ENCODE measurements at places on chromosomes 7 and 10. TPM values are rescaled to one million over a fixed set of nuclear protein-coding genes. Genes with fewer than 3 reads are reported as not detected.

GRCh38 chr7:130909161-130909836, 175.3 kb upstream of the KLF14 start:
- no peak for DNase-seq

GRCh38 chr10:7272008-7272407, 138.8 kb downstream of the SFMBT2 start:
- DNase-seq, result no peak

- DNase-seq, result no peak
Observed at GRCh38 chr10:6702030-6702429, 122.0 kb upstream of the PRKCQ start.

GRCh38 chr7:106795877-106796231, 69.2 kb upstream of the PIK3CG start:
- no peak for DNase-seq

DNA sequence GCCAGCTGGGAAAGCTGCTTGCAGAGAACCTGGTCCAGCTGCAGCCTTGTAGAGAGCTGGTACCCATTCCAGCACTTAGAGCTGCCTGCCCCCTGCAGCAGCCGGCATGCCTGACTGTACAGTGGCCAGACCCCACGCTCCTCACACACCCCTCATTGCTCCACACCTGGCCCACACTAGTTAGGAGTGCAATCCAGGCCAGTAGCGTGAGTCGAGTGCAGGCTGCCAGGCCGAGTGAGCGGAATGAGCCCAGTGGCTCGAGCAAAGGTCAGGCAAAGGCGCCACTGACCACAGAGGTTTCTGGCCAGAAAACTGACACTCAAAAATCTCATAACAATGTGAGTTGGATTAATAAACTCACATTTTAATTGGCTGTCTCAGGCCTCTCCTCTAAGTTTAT, 921.7 kb upstream of the KCND2 start:
- no peak for DNase-seq

DNA sequence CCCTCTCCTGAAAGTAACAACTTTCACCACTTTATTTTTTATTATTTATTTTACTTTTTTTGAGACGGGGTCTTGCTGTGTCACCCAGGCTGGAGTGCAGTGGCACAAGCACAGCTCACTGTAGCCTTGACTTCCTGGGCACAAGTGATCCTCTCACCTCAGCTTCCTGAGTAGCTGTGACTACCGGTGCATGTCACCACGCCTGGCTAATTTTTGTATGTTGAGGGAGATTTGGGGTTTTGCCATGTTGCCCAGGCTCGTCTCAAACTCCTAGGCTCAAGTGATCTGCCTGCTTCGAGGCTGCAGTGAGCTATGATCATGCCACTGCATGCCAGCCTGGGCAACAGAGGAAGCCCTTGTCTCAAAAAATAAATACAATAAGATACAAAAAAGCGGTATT, 14.9 kb upstream of the SLIT1 start:
- no peak for DNase-seq

GRCh38 chr7:113504691-113505090, 386.3 kb upstream of the SMIM30 start:
- no peak for DNase-seq

GRCh38 chr10:23999445-23999844, 209.5 kb upstream of the KIAA1217 start:
- no peak for DNase-seq

- DNase-seq, result no peak
Observed at GRCh38 chr7:71251706-71252105, 119.8 kb downstream of the GALNT17 start.

DNA sequence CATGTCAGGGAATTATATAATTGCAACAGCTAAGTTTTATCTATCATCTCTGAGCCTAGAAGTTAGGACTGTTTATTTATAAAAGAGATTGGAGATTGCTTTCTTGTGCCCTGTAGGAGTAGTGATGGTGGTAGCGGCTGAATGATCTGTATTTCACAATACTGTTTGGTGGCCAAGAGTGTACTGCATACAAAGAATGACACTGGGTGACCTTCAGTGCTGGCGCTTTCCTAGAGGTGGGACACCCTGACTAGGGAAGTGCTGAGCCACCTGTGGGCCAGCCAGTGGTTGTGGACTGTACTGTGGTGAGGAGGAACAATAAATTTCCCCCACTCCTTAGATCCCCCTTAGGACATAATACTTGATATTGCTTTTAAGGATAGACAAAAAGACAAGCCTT, 53.0 kb downstream of the COPG2 start:
- DNase-seq, result no peak

- no peak for DNase-seq
Observed at GRCh38 chr10:6813856-6814255, 233.8 kb upstream of the PRKCQ start.

DNA sequence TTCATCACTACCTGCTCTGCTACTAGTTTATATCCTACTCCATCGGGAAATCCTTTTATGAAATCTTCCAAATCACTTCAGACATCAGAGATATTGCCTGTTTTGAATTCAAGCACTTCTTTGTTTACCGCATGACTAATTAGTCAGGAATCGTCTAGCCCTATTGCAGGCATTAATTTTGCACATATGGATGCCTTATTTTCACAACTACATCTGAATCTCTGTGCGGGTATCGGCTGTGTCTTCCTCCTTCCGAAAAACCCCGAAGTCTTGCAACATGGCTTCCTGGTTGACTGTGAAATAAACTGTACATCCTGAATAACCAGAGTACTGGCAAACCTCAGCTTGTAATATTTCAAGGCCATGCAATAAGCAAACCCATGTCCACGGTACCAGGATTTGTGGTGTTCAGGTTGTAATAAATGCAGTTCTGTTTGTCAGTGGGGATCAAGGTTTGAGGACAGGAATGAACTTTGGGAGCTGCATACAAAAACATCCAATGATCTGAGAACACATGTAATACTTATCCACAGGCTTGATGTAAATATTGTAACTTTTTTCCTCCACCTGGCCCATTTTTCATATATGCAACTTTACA, 642.1 kb downstream of the PARD3 start:
- no peak for DNase-seq

DNA sequence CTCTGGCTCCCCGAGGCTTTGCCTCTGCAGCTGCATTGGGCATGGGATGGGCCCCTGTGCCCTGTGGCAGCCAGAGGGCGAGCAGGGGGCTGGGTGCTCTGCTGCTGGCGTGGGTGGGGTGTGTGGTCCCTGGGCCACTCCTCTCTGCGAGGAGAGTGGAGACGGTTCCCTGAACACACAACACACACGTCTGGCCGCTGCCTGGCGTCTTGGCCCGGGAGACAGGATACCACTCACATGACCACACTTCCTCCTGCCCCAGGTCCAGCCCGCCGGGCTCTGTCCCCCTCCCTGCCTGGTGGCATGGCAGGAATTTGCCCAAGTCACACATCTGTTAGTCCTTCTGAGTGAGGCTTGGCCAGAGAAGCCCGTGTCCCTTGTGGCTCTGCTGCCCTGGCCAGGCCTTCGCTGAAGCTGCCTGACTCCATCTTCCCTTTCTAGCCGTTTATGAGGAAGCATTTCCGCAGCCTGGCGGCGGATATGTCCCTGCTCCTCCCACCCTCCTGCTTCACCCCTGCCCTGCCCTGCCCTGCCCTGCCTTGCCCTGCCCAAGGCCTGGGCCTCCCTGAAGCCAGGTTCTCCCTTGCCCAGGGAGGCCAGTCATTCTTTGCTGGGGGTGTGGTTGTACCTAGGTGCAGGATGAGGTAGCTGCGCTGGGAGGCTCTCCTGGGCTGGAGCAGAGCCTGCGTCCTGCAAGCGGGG, 3.0 kb downstream of the BRI3 start:
- DNase-seq, result peak; percentile 90

GRCh38 chr7:32018845-32019578, 51.2 kb downstream of the PDE1C start:
- DNase-seq, result no peak

- no peak for DNase-seq
Observed at GRCh38 chr7:20284003-20284770, 46.5 kb upstream of the ITGB8 start.

DNA sequence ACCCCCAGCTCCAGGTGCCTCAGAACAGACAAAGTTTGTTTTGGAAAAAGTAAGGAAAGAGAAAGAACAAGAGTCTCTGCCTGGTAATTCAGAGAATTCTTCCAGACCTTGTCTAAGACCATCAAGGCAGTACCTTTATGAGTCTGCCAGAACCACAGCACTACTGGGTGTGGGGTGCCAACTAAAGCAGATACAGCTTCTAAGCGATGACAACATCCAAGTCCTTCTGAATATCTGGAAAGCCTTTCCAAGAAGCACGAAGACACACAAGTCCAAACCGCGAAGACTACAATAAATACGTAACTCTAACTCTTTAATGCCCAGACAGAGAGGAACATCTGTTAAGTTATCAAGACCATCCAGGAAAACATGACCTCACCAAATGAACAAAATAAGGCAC, 94.3 kb downstream of the SIRT1 start:
- no peak for DNase-seq

DNA sequence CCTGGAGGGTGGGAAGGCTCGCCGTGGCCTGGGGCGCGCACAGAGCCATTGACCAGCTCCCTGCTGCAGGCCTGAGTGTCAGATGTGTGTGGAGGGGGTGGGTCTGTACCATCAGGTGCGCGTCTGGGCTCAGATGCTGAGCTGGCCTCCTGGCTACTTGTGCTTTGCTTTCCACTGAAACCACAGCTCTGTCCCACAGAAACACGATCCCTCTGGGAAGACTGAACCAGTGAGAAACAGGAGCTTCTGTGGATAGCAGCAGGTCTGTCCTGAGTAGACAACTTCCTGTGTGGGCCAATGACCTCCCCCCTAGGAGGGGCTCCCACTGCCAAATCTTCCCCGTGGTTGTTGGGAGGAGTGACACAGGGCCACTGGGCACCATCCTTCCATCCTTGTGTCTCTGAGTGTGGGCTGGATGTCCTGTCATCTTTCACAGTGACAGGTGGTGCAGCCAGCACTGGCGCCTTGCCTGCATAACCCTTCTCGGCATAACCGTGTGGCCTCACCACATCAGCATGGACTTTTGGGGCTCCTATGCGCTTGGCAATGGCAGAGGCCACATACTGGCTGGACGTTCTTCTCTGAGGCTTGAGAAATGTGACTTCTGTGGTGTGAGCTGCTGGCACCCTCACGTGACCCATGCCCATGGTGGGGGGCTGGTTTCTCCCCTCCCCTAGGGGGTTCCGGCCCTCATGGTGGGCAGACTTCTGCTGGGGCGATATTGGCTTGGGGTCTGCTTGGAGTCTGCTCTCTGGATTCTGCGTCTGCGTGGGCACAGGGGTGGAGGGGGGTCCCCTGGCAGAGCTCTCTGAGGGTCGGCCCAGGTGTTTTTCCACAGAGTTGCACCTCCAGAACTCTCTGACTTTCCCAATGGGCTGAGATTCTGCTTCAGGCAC, 245.5 kb upstream of the GRB10 start:
- DNase-seq, result no peak

DNA sequence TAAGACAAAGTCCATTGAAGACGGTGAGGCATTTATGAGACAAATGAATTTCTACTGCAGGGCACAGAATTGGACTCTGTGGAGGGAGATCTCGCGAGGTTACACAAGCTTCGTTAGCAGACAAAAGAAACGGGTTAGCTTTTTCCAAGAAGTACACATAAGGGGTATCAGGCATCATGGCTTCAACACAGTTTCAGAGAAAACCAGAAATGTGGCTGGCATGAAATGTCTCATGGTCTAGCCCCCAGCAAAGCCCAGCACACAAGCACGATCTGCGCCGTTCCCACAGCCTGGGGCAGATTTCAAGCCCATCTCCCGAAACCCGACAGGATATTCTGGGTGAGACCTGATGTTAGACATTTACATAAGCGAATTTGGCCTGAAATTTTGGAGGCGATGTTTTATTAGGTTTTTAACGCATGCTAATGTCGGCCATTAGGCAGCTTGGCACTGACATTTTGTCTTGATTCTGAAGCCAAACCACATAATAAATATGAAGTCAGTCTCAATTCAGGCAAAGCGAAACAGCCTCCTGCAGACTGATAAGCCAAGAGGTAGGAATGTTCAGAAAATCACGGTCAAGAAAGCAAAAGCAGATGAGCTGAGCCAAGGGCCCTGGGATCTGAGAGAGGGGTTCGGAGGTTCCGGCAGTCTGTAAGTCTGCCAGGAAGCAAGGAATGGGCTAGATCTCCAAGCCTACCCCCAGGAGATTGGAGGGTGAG, 240.5 kb downstream of the PRPF18 start:
- no peak for DNase-seq

DNA sequence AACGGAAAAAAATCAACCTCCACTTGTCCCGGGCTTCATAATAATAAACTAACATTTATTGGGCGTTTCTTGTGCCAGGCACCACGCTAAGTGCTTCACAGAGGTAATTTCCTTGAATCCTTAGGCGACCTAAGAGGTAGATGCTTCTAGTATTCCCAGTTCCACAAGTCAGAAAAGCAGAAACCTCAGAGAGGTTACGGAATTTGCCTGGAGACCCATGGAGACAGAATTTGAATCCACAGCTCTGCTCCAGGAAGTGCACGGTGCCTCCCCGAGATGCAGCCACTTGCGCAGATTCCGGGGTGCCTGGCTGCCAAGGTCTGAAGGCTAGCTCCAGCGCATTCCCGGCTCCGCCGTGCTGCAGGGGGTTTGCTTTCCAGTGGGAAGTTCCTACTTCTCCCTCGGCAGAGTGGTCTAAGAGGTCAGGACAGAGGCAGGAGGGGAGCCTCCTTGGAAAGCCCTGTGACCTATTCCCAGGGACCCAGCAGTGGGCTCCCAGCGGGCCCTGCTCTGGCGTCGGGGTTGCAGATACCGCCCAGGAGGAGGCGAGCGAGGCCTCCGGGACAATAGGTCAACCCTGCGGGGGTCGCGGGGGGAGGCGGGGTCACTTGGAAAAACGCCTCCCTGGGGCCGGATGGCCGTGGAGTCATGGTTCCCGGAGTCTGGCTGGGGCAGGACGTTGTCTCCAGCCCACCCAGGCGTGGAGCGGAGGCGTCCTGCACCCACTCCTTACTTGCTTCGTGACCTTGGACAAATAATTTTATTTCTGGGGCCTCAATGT, 10.1 kb upstream of the NKX2-3 start:
- DNase-seq, result no peak

- DNase-seq, result no peak
Observed at GRCh38 chr7:22204312-22204711, 152.6 kb downstream of the RAPGEF5 start.

DNA sequence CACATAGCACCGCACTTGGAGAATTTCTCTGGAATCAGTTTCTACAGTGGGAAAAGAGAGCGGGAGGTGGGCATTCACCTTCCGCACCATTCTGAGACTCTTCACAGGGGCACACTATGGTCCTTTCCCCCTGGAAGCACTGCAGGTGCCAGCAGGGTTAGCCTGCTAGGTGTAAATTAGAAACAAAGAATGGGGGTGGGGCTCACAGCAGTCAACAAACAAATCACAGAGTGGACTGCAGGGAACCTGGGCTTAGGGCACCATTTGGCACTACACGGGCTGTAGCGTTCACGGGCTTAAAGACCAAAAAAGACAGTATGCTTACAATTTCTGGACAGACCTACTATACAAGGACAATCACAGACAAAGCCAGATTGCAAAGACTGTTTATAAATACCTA, 8.0 kb upstream of the PKD1L1 start:
- no peak for DNase-seq

The CYP26C1 gene
- total RNA-seq, result 1.9 TPM

The PRLHR gene
- not detected for total RNA-seq

The ZNF777 gene
- total RNA-seq, result 8.5 TPM

The FAM200A gene
- total RNA-seq, result 6.1 TPM

The SPDYE16 gene
- total RNA-seq, result not detected

The PRXL2A gene
- 343 TPM for total RNA-seq

The SLC16A12 gene
- 0.14 TPM for total RNA-seq

The OPN1SW gene
- not detected for total RNA-seq

The TAS2R5 gene
- 0.47 TPM for total RNA-seq

The LCOR gene
- 23.8 TPM for total RNA-seq

The TMEM236 gene
- total RNA-seq, result 0.17 TPM

The SLC16A9 gene
- 0.05 TPM for total RNA-seq

The SPDYE1 gene
- total RNA-seq, result not detected

The RBP3 gene
- total RNA-seq, result not detected
